ENCODE measurements at places on chromosomes 2 and 18. TPM values are rescaled to one million over a fixed set of nuclear protein-coding genes. Genes with fewer than 3 reads are reported as not detected.
A peak's percentile ranks its signal among the peaks of the same experiment; 100 is the strongest.

GRCh38 chr2:78301166-78301789, 724.2 kb upstream of the REG3G start:
- DNase-seq, result no peak

DNA sequence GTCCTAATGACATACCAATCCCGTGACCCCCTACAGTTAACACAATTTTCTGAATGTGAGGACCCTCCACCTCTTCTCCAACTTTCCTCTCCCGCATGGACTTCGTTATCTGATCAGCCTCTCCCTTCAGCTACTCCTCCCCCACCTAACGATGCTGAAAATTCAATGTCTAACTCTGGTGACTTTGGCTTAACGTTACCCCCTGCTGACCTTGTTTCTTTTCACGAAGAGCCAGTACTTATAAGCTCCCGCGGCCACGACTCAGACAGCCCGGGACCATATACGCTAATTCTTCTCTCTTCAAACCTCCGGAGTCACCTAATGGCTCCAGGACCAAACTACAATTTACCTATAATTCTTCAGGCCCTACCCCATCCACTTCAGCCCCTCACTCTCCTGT, 29.2 kb downstream of the VPS54 start:
- no peak for DNase-seq

- peak; percentile 90 for DNase-seq
Observed at GRCh38 chr2:124985270-124985669, 960.2 kb downstream of the CNTNAP5 start.

The TMEM163 gene
- not detected for total RNA-seq

The WNT6 gene
- 0.39 TPM for total RNA-seq

Data from M059J (cell line).